ENCODE measurements at places on chromosomes 6 and 20.

- DNase-seq = no peak
Observed at GRCh38 chr6:28282926-28283325, 1.6 kb downstream of the PGBD1 start.

DNA sequence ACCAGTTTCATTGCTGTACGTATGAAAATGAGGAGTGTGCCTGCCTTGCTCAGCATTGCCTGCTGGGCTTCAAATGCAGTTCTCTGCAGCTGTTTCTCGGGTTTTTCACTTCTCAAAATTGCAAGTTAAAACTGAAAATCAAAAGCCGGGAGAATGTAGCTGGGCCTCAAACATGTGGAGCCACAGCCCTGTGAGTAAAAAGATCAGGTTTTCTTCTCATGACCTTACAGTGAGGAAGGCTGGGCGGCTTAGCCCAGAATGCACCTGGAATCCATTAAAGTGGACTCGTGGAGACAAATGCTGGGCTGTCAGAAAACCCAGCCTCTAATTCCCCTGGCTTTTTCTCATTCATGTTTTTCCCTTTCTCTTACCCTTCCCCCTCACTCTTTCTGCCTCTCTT is 34.4 kb downstream of the DSE start:
- no peak for DNase-seq

DNA sequence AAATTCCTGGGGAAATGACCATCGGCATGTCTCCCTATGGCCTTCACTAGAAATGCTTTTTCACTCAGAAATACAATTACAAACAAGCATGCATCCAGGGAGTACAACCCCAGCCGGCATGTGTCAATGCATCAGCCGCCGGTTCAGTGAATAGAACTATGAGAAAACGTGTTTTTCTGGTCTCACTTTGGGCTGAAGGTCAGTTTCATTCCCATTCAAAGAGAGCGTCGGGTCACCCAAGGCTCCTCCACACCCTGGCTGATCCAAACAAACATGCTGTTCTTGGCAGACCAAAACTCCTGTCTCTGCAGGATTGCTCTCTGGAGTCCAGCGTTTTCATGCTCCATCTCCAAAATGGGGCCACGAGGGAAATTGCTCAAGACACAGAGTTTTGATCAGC is 35.5 kb upstream of the NXT1 start:
- DNase-seq = no peak

DNA sequence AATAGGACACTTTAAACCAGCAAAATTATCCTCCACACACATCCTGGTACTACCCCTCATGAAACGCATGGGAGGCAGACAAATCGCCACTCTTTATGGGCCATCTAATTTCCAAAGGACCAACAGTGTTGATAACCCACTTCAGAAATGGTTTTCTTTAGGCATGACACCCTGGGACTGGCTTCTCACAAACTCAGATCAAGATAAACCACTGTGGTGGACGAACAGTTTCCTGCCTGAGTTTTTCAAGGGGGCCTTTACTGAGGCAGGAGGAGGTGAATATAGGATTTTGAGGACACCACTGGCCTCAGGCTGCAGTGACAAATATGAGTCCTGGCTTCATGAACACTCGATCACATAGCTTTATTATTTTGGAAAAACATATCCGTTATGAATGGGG is 26.0 kb downstream of the TRAM2 start:
- no peak for DNase-seq

GRCh38 chr6:6998194-6998569 is 109.6 kb upstream of the RREB1 start:
- DNase-seq = no peak

DNA sequence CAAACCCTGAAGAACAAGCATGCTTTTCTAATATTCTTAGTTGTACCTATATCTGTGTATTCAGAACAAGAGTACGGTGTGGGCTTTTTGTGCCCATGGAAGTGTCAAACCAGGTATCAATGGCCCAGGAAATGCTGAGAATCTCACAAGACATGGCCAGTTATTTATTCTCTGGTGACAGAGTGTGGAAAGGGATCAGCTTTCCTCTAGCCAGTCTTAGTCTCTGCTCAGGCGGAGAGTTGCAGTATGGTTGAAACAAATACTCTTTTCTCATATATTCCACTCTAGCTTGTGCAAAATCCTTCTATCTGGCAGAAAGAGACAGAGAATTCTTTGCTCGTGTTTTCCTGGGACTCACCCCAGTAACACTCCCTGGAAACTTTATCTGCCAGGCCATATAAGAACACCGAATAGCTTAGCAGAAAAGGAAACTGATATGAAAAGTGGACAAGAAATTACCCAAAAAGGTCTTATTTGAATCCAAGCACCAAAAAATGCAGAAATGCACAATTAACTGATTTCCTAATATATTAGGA is 173.3 kb upstream of the RSPO3 start:
- DNase-seq = no peak

GRCh38 chr6:14873101-14873500 is 372.8 kb upstream of the JARID2 start:
- DNase-seq = no peak

- DNase-seq = no peak
Observed at GRCh38 chr6:43089467-43089866, 13.4 kb downstream of the PTK7 start.

DNA sequence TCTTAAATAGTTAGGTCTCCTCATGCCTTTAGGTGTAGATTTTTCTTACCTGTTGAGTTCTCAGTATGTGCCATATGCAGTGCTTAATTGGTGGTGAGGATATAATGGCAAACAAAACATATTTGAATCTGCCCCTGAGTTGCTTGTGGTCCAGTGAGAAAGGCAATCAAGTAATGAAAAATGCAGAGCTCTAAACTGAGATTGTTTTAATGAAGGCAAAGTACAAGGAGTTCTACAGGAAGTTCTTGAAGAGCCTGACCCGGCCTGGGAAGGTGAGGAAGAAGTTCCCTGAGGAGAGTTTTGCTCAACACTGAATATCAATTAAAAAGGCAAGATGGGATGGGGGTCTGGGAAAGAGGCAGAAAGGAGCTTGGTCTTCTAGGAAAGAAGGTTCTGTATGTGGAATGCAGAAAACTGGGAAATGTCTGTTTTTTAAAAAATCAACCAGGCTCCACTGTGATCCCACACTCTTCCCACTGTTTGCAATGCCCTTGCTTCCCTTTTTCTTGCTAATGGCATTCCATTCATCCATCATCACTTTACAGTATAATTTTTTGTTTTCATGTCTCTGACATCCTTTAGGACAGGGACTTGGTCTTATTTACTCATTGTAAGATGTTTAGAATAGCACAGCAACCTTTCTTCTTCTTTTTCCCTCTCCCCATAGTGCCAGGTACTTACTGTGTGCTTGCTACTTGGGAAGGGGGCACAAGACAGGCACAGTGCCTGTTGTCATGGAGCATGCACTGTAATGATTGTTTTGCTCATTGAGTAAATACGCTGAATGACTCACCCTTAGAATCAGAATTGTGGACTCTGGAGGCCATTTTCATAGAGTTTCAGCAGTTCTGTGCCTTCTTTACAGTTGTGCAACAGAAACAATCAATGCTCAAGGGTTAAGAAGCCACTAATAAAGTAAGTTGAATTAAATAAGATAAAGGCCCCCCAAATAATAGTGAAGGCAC is 64.3 kb downstream of the ANKS1A start:
- no peak for DNase-seq

GRCh38 chr20:3866464-3866863 is 19.8 kb downstream of the MAVS start:
- DNase-seq = no peak

Data from BE2C (cell line).